ENCODE measurements at places on chromosomes 12 and 14.

DNA sequence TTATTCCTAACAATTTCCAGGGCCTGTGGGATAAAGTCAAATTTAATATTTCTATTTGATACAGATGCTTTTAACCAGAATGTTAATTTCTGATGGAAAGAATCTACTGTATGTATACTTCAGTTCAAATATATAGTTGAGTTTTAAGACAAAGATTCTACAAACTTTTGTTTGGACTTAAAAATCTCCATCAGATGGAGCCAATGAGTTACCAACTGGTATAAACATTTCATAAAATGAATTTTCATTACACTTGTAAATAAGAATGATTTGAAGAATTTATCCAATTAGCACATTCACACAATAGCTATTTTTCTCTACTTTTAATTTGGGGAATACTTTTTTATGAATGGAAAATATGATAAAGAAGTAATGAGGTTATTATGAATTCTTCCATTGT lies 425.2 kb upstream of the MIS18BP1 start:
- no peak for DNase-seq

GRCh38 chr12:72102150-72102549 lies 163.5 kb downstream of the TPH2 start:
- no peak for DNase-seq

DNA sequence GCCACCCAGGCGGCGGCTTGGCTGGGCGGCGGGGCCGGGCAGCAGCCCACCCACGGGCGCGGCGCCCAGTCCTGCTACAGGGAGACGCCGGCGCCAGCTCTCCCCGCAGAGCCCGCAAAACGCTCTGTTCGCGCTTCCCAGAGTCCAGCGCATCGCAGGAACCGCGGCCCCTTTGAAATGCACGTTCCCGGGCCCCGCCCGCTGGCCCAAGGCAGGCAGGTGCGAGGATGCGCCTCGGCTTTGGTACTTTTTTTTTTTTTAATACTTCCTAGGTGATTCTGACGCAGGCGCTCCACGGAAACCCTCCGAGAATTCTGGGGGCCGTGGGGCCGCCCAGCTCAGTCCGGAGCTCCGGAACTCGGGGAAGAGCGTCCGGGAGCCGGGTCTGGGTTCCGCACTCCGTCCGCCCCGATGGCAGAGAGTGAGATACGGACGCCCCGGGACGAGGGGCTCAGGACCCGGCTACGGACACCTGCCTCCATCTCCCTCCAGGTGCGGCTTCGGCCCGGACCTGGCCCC lies 483 bp downstream of the POC1B start:
- DNase-seq, result peak; percentile 35

GRCh38 chr12:9198012-9198411 lies 10.2 kb downstream of the PZP start:
- DNase-seq, result no peak

- DNase-seq, result no peak
Measured at GRCh38 chr14:57751400-57751799, 114.5 kb downstream of the SLC35F4 start.

DNA sequence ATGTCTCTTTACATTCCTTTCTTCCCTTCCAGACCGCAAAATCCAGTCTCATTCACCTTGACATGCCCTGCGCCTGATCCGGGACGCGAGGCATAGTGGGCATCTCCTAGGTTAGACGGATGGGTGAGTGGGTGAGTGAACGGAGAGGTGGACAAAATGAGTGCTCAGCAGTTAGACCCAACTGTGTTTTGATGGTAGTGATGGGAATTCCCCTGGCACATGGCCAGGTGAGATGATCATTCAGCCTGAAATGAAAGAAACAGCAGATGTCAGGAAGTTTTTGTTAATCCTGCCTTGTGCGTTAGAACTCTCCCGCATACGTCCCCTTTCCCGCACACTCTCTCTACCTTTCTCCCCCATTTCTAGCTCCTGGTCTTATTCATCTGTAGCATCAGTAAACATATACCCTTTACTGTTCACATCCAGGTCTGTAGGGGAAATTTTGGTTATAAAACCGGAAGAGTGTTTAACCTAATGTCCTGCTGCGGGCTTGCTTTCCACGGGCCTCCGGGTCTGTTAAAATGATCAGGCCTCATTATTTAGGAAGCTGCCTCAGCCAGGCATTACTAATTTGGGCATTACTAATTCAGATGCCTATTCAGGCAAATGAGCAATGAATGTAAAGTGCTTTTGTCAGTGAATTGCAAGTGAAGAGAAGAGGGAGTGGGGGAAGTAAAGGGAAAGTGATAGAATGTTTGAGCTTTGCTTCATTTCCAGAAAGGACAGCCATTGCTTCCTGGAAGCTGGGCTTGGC lies 172.8 kb downstream of the ETV6 start:
- no peak for DNase-seq

DNA sequence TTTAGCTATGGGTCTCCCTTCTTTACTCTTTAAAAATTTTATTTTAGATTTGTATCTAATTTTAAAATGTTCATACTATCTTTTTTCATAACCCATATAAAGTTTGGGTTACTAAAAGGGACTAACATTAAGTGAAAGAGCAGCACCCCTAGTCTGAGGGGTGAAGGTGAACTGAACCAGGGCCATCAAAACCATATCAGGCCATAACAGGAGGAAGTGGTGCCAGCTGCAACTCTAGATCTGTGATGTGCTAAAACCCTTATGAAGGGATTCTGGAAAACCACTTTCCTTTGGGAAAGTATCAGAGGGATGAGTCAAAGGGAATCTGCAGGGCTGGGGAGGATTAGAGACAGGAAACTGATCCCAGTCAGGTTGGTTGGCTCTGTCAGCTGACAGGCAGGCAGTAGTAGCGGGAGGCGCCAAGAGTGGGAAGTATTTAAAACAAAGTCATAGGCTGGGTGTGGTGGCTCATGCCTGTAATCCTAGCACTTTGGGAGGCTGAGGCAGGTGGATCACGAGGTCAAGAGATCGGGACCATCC lies 162.5 kb downstream of the PPM1H start:
- DNase-seq, result no peak

DNA sequence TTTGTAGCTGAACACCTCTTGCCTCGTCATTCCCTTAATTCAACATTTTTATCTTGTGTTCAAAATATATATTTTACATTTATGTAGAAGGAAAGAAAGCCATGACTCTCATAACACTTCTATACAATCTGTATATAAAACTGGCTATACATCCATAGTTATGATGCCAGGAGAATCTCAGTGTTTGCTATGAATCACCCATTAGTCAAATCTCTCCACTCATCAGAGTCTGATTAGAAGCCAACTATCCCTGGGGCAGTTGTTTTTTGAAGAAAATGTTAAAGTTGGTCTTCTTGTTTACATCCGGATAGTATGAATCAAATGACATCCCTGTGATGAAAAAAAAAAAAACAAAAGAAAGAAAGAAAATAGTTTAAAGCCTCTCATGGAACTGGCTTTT lies 503.9 kb downstream of the NELL2 start:
- no peak for DNase-seq

GRCh38 chr12:50620109-50620977 lies 115.6 kb downstream of the DIP2B start:
- DNase-seq, result no peak

DNA sequence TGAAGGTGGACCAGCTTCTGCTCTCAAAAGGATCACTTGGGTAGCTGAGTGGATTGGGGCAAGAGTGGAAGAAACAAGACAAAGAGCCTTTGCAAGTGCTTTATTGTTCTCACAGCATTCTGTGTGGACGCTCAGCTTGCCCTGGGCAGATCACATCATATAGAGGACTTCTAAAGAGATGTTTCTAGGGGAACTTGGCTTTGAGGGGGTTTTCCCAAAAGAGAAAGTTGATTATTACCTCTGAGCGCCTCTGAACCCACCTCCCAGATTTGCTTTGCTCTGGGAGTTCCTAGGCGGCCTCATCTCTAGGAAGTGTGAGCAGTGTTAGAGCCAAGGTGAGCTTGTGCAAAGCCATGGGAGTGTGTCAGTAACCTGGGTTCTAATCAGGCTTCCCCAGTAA lies 81.7 kb downstream of the RIN3 start:
- DNase-seq, result no peak

DNA sequence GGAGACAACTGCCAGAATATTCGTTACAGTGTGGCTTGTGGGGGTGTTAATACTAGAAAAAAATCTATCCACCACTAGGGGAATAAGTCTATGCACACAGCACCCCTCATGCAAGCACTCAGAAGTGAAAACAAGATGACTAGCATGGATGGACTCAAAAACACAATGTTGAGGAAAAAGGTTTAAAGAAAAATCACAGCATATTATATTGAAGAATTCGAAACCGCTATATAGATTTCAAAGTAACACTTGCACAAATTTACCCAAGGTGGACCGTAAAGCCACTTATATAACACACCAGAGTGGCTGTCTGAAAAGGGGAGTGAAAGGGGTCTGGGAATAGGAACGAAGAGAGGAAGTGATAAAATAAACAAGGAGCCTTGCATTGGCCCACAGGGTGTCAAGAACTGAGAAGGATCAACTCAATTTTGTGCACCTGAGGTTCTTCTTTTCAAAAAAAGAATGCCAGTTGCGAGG lies 544 bp downstream of the ABCD4 start:
- DNase-seq, result peak; percentile 37

DNA sequence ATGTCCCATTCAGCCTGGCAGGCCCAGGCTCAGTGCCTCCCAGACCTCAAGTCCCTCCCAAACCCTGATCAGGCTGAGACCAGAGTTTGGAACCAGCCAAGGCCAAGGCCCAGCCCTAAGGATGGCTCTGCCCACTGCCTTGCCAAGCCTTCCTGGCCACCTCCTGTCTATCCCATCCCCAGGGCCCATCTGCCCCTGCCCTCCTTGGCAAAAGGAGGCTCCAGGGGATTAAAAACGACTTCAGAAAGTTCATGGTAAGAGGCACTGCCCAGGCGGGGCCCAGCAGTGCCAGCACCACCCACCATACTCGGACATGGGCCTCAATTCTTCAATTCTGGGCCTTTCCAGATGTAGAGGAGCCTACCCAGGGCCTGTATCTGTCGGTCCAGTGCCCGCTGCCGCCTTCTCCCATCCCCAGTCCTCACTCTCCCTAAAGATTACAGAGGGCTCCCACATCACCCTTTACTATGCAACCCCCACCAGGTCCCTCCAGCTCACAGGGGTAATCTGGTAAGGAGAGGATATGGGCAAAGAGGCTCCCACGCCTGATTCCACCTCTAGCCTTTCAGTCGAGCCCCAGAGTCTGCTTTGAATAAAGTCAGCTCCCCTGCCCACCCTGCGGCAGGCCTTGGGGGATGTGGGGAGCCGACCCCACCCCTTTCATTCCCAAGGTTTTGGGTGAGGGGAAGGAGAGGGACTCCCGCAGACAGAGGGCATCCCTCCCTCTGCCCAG lies 932 bp downstream of the ADCY6 start:
- no peak for DNase-seq

DNA sequence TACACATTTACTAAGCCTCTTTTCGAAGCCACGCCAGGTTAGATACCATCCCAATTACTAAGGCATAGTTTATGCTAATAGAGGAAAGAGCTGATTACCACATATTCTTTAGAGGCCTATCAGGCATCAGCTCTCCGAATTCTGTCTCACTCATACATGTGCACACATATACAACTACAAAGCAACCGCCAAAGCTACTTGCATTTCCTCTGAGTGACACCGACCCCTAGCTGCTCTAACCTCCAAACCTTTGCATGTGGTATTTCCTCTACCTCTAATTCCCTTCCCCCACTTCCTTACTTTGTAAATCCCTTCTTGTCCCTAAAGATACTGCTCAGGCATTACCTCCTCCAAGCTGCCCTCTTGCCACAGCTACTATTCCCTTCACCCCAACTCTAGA lies 107.2 kb downstream of the DUSP6 start:
- DNase-seq, result peak; percentile 34

DNA sequence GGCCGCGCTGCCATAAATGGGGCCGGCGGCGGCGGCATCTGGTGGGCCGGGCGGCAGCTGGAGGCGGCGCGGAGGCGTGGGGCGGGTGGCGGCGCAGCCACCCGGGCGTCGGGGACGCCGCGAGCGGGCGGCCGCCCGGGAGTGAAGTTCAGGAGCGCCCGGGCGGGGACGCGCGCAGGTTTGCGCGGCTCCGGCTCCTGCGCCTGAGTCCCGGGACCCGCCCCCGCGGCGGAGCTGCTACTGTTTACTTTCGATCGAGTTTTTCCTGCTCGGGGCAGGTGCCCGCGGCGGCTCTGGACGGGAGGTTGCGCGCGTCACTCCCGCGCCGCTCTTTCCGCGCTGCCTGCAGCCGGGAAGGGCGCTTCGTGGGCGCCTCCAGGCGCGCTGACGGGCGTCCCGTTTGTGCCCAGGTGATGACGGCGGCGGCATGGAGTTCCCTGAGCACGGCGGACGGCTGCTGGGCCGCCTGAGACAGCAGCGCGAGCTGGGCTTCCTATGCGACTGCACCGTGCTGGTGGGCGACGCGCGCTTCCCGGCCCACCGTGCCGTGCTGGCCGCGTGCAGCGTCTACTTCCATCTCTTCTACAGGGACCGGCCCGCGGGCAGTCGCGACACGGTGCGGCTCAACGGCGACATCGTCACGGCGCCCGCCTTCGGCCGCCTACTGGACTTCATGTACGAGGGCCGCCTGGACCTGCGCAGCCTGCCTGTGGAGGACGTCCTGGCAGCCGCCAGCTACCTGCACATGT lies at the start of gene ZBTB42:
ZBTB42 (plus strand) TSS at position 331 of the 749 bp plus-strand sequence; CDS start at position 428, 97 bp downstream.
- DNase-seq, result peak; percentile 60

- DNase-seq, result no peak
Measured at GRCh38 chr12:118237052-118237665, 101.2 kb downstream of the PEBP1 start.

- DNase-seq, result no peak
Measured at GRCh38 chr12:94290353-94290752, 142.0 kb downstream of the PLXNC1 start.

GRCh38 chr14:95993768-95994592 lies 45.2 kb upstream of the C14orf132 start:
- DNase-seq, result peak; percentile 16

- no peak for DNase-seq
Measured at GRCh38 chr14:73775339-73776193, 61.4 kb upstream of the PNMA1 start.

DNA sequence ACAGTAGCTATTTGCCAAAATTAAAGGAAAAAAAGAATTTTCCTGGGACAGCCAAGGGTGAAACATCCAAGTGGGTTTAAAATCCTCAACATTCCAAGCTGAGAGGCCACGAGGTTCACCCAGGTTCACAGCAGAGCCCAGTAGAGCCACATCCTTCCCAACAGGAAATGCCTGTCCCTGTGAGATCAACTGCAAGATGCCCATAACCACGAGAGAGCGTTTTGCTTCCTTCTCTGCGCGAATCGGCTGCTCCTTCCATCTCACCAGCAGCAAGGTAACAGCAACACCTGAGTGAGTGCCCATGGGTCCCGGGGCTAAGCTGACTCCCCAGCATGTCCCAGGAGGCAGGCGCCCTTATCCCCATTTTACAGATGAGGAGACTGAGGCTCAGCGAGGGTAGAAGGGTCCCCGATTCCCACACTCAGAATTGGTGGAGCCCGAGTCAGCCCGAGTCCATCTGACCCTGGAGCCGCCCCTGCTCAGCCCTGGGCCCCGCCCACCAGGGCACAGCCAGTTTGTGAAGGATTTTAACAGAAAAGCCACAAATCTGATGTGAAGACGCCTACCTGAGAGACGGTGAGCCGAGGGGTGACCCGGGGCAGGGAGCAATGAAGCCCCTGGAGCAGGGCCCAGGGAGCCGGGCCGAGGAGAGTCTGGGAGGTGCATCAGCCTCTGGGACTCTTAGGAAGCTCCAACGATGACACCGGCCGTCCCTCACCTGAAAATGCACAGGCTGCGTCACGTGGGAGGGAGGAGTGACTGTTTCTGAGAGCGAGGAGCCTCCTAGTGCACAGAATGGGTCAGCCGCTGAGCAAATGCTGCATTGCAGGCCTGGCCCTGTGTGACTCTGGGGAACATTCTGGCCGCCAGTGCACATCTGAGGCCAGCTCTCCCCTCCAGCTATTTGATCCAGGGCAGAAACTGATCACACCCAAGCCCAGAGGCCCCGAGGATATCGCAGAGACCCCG lies 236.9 kb upstream of the SFSWAP start:
- DNase-seq, result no peak

Data from effector memory CD8-positive, alpha-beta T cell (primary cell).